ENCODE measurements at places on chromosomes 5 and 9. TPM values are rescaled to one million over a fixed set of nuclear protein-coding genes. Genes with fewer than 3 reads are reported as not detected.
A peak's percentile ranks its signal among the peaks of the same experiment; 100 is the strongest.

GRCh38 chr9:84229191-84229590 lies 111.4 kb downstream of the SLC28A3 start:
- H3K4me3 ChIP-seq: no peak overlapping the region
- H3K27ac ChIP-seq: no peak overlapping the region
- no peaks in the 10 kb centered on the region for H3K36me3 ChIP-seq
- H3K4me1 ChIP-seq: no peaks in the 10 kb centered on the region

DNA sequence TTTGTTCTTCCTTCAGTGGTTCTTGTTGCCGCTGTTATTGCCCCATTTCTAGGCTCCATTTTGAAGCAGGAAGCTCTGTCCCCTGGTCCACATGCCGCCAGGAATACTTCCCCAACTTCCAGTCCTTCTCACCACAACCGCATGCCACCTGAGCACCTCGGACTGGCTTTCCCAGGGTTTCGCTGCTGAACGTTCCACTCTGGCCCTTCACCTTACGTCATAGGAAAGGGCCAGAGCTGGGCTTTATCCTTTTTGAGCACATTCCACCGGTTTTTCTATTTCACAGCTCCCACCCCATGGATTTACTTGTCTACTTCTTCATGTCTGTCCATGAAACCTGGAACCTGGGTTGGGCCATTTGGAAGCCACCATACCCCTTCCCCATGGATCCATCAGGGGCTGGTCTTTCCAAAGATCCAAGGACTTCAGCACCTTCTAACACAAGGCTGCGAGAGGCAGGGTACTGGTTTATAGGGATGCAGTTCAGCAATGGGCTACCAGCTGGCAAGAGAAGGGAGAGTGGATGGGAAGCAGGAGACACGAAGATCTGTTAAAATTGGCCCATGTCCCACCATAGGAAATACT lies 557.4 kb downstream of the BNC2 start:
- no peaks in the 10 kb centered on the region for H3K36me3 ChIP-seq
- H3K4me3 ChIP-seq: no peak overlapping the region
- no peak overlapping the region for H3K27ac ChIP-seq
- DNase-seq: no peak
- H3K27me3 ChIP-seq: no peaks in the 10 kb centered on the region
- H3K4me1 ChIP-seq: no peaks in the 10 kb centered on the region

DNA sequence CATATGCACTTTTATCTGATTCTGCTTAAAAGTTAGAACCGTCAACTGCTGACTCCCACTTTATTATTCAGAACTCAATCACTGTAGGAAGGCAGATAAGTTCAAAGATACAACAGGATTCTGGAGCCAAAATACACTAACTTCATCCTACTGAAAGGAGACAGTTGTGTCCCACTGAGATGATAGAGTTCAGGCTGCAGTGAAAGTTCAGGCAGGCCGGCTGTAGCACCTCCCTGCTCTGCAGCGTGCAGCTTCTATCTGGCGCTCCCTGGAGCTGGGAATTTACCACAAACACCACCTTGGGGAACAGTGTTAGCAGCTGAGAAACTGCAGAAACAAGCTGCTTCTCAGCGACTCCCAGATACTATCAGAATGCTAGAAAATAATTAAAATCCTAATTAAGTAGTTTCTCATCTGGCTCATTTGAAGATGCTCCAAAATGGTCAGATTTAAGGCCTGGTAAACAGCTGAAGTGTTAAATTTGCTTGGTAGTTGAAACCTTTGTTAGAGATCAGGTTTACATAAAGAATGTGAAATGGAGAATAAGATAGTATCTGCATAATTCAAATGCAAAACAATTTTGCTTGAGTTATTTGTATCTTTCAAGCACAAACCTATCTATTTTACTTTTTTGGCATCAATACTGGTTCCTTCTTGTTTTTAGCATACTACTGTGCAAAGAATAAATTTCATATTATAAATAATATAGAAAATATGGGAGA lies 52.3 kb upstream of the CNTLN start:
- no peaks in the 10 kb centered on the region for H3K27me3 ChIP-seq
- H3K27ac ChIP-seq: no peak overlapping the region
- no peak overlapping the region for H3K4me3 ChIP-seq
- H3K4me1 ChIP-seq: no peaks in the 10 kb centered on the region

- H3K27me3 ChIP-seq: no peaks in the 10 kb centered on the region
- DNase-seq: no peak
Observed at GRCh38 chr5:104793031-104793754, 1230.6 kb upstream of the NUDT12 start.

DNA sequence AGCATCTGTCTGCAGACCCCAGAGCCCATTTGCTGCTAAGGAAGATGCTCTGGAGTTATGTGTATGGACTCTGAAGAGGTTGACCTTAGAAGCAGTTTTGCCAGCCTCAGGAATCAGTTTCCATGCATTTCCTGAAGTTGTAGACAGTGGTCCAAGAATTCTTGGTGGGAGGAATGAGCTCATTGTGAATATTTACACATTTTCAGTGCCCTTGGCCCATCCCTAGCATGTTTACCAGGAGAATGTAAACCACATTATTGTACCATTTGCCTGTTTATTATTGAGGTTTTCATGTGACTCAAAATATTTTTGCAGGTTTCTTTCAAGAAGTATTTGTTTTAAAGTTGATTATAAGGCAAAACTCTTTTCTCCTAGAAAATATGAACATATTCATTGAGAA lies 93.8 kb downstream of the NXNL2 start:
- H3K27ac ChIP-seq: no peak overlapping the region
- no peak for DNase-seq
- no peaks in the 10 kb centered on the region for H3K4me1 ChIP-seq
- no peaks in the 10 kb centered on the region for H3K27me3 ChIP-seq
- H3K36me3 ChIP-seq: no peaks in the 10 kb centered on the region

GRCh38 chr5:95939465-95939864 lies 22.2 kb downstream of the ELL2 start:
- no peak for DNase-seq
- H3K4me3 ChIP-seq: no peak overlapping the region
- no peak overlapping the region for H3K27ac ChIP-seq

- no peak for DNase-seq
- no peaks in the 10 kb centered on the region for H3K4me1 ChIP-seq
- no peak within 1 kb of the TSS for H3K27ac ChIP-seq
- H3K27me3 ChIP-seq: peaks cover 29% of the 10 kb centered on the region
- no peaks in the 10 kb centered on the region for H3K36me3 ChIP-seq
Observed at GRCh38 chr9:109166771-109167601, at the start of gene FRRS1L. Gene FRRS1L (minus strand): TSS chr9:109167249. CDS start chr9:109167138, 111 bp downstream.

GRCh38 chr5:135095871-135096270 lies 61.8 kb upstream of the PITX1 start:
- H3K4me3 ChIP-seq: no peak overlapping the region
- no peak overlapping the region for H3K27ac ChIP-seq
- H3K27me3 ChIP-seq: no peaks in the 10 kb centered on the region
- DNase-seq: no peak

- DNase-seq: no peak
- peaks cover 10% of the 10 kb centered on the region for H3K4me1 ChIP-seq
Observed at GRCh38 chr5:172170251-172170701, 17.7 kb downstream of the STK10 start.

DNA sequence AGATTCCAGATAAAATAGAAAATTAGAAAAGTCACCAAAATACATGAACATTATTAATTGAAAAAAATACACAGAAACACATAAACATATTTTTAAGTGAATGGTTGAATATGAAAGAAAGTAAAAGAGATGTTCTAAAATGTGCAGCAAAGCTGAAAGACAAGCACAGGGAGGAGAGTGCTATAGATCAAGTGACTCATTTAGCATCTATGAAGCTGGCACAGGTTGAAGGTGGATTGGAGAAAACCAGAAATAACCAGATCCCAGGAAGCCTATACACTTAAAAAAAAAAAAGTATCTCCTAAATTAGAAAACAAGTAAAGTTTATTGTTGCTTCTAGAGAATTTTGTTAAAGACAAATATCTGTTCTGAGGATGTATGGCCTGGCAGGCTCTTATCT lies 338.9 kb downstream of the CDH12 start:
- H3K4me1 ChIP-seq: no peaks in the 10 kb centered on the region
- no peak overlapping the region for H3K27ac ChIP-seq
- DNase-seq: no peak
- no peaks in the 10 kb centered on the region for H3K27me3 ChIP-seq
- H3K36me3 ChIP-seq: no peaks in the 10 kb centered on the region

DNA sequence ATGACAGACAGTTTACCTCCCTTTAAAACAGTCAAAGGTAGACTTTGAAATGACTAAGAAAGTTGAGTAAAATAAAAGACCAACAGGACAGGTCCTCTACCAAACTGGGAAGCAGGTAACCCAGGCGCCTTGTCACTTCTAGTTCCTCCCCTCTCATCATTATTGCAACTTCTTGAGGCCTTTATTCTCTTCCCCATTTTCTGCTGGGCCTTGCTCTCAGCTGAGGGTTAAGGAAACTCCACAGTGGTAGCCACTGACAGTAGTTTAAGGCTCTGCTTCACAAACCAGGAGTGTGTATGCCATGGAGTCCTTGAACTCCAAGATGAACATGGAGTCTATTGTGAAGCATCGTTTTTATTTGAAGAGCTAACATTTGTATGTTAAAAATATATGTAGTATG lies 36.9 kb upstream of the TCERG1 start:
- no peak for DNase-seq
- H3K4me1 ChIP-seq: no peaks in the 10 kb centered on the region
- no peaks in the 10 kb centered on the region for H3K36me3 ChIP-seq
- H3K27me3 ChIP-seq: no peaks in the 10 kb centered on the region

GRCh38 chr5:153390569-153390968 lies 99.9 kb upstream of the GRIA1 start:
- no peaks in the 10 kb centered on the region for H3K36me3 ChIP-seq
- no peak overlapping the region for H3K27ac ChIP-seq
- no peak overlapping the region for H3K4me3 ChIP-seq
- DNase-seq: no peak
- no peaks in the 10 kb centered on the region for H3K4me1 ChIP-seq
- no peaks in the 10 kb centered on the region for H3K27me3 ChIP-seq

DNA sequence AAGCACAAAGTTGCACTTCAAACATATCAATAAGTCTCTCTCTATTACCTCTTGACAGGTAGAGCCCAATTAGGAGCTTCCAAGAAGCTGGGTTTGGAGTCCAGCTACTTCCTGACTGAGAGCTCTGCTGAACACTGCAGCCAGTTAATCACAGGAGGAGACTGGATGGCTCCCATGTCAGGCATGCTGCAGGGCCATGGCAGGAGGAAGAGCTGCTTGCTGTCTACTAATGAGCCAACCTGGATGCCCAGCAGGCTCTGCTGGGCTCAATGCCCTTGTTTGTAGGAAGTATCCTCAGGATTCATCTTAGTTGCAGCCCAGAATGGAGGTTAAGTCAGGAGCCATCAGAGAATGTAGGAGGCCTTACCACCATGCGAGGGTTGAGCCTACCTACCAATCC lies 91.9 kb downstream of the TMEM215 start:
- no peaks in the 10 kb centered on the region for H3K36me3 ChIP-seq
- H3K4me1 ChIP-seq: no peaks in the 10 kb centered on the region
- H3K27ac ChIP-seq: no peak overlapping the region
- DNase-seq: no peak
- no peaks in the 10 kb centered on the region for H3K27me3 ChIP-seq

DNA sequence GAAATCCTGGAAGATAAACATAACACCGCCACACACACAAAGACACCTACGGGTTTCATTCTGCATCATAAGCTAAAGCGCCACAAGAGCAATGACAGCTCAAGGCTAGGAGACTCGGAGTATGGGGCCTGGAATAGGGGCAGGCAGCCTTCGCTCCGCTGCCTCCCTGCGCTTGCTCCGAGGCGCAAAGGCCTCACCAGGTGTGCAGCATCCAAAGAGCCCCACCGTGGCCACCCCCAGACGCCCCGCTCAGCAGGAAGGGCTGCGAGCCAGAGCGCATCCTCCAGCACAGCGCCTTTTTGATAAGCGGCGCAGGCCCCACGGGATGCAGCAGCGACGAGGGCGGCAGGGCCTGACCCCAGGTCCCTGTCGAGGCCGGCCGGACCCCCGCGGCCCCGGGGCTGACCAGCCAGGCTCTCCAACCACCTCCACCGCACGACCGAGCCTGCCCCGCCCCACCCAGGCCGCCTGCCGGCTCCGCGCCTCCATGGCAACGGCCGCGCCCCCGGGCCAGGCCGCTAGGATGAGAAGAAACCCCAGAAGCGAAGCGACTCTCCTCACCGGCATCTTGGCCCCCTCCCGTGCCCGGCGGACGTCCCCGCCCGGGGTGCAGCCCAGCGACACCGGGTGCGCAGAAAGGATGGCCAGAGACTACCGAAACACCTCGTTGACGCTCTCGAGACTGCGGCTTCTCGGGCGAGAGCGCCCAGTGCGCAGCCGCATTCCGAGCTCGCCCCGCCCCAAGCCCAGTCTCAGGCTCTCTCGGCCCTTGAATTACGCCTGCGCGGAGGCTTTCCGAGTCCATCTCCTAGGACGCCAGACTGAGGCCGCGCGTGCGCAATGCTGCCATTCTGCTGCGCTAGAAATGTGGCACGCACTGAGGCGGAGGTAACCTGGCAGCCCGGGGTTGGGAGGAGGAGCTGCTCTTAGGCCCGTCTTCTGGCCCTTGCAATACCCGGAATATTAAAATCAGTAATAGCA lies at the start of gene KIF3A:
TSS of gene KIF3A (minus strand) at position 694 of the 981 bp plus-strand sequence. CDS start at position 567, 127 bp downstream.
- peak; percentile 89 for DNase-seq
- H3K27me3 ChIP-seq: no peaks in the 10 kb centered on the region
- peak within 1 kb of the TSS; percentile 32 for H3K27ac ChIP-seq

DNA sequence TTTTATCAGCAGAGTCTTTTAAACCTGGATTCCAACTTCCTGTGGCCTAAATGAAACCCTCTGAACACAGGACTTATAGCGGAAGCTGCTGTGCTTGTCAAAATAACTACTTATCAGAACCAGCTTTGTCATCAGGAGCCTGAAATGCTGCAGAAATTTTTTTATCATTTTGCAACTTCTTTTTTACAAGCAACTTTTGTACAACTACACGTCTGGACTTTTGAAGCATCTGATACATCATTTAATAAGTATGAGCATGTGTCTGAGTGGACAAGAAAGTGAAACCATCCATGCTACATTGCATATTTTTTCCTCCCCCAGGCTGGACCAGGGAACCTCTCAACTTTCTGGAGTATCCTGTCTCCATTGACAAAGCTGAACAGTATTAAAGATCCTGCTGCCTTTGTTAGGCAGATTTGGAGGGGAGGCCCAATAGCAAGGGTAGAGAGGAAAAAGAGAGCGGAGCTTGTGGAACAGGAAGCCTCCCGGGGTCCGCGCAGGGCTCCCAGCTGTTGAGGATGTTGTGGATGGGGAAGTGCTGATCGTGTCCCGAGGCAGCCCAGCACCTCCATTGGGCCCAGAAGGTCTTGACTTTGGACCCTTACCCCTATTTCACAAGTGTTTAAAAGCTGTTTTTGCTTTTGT lies 196.6 kb downstream of the MSX2 start:
- no peaks in the 10 kb centered on the region for H3K36me3 ChIP-seq
- H3K27me3 ChIP-seq: no peaks in the 10 kb centered on the region
- no peaks in the 10 kb centered on the region for H3K4me1 ChIP-seq
- no peak overlapping the region for H3K4me3 ChIP-seq
- H3K27ac ChIP-seq: no peak overlapping the region

The SPINK1 gene
- 1.5 TPM for total RNA-seq

The GLE1 gene
- total RNA-seq: 36.8 TPM

The PCDHGB4 gene
- total RNA-seq: 1.0 TPM

The GDA gene
- 0.76 TPM for total RNA-seq

The LCN1 gene
- 0.19 TPM for total RNA-seq

The MPDZ gene
- 5.1 TPM for total RNA-seq

The C7 gene
- total RNA-seq: 17.2 TPM

The SLIT3 gene
- total RNA-seq: 8.4 TPM

The STOM gene
- total RNA-seq: 28.5 TPM

The GNA14 gene
- 0.47 TPM for total RNA-seq

The RASEF gene
- 3.9 TPM for total RNA-seq

The PRDM9 gene
- total RNA-seq: not detected
